ENCODE measurements at places on chromosomes 4 and X. TPM values are rescaled to one million over a fixed set of nuclear protein-coding genes. Genes with fewer than 3 reads are reported as not detected.
A peak's percentile ranks its signal among the peaks of the same experiment; 100 is the strongest.

PQBP1 gene
- total RNA-seq: 74.8 TPM

UVSSA gene
- 14.1 TPM for total RNA-seq

ATP8A1 gene
- total RNA-seq: 22.7 TPM

S100G gene
- total RNA-seq: not detected

TMEM33 gene
- total RNA-seq: 25.2 TPM

PDCL2 gene
- not detected for total RNA-seq

KDR gene
- 102 TPM for total RNA-seq

SLAIN2 gene
- total RNA-seq: 92.5 TPM

PAGE2B gene
- not detected for total RNA-seq

PCDH18 gene
- 9.8 TPM for total RNA-seq

CABS1 gene
- total RNA-seq: not detected

GRCh38 chr4:119785963-119786362 is 157.4 kb upstream of the PDE5A start:
- DNase-seq: peak; percentile 32

DNA sequence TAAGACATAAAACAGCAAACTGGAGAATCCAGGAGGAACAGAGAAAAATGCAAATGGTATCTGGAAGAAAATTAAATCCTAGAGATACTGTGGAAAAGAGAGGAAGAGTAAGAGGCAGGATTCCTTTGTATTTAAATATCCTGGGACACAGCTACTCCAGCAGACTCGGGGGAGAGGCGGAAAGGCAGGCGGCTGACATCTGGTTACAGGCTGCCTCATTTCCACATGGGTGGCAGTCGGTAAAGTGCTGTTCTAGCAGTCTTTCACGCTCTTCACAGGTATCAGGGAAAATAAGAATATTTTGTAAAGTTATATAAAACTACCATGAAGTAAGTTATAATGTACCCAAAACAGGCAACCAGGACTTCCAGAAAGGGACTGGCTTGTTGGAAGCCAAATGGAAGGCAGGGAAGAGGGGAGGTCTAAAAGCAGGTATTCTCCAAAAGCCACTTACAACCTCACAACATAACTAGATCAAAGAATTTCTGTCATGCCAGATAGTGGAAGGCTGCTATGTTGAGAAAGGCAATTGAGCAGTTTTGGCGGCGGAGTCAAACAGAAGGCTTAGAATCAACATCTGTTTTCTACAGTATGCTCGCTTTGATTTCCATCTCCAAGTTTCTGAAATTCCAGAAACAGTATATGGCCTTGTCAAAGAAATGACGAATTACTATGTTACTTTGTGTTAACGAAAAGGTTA is 1.3 kb upstream of the TIGD2 start:
- no peak for DNase-seq

DNA sequence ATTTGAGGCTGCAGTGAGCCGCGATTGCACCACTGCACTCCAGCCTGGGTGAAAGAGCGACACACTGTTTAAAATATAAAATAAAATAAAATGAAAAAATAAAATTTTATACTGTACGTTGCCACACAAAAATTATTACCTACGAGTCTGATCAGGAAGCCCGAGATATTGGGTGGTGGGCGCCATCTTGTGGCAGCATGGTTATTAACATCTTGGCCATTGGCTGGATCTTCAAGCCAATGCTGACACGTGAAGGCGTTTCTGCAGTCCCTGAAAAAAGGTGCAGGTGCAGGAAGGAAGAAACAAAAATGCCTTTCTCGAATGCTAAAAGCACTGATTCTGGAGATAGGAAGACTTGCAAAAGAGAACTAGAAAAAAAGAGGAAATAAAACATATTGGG is 4.9 kb upstream of the TLR8 start:
- peak; percentile 63 for DNase-seq

DNA sequence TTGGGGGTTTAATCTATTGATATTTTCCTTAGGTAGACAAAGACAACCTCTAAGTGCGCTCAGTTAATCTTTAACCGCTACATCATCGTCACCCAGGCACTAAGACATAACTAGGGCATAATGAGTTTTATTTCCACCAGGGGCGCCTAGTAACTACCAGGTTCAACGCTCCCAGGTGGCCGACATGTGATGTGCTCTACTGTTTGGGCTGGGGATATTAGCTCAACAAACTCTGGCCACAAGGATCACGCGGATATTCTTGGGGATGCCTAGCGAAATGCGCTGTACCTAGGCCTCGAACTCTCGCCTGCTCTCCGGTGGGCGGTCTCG is 915 bp upstream of the RAB33B start:
- DNase-seq: no peak

DNA sequence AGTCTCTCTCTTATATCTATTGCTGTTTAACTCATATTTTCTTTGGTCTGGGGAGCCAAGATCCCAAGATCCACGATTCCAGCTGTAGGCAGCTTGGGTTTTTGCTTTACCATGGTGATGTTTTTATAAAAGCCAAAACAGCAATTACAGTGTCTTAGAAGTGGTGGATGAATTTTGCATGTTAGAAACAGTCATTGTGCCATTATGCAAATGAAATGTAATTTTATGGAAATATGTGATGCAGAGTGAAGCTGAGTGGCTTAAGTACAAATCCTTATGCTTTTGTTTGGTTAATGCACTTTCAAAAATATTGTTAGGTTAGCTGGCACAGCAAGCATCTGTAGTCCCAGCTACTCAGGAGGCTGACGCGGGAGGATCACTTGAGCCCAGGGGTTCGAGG is 32.8 kb upstream of the PTTG2 start:
- no peak for DNase-seq

DNA sequence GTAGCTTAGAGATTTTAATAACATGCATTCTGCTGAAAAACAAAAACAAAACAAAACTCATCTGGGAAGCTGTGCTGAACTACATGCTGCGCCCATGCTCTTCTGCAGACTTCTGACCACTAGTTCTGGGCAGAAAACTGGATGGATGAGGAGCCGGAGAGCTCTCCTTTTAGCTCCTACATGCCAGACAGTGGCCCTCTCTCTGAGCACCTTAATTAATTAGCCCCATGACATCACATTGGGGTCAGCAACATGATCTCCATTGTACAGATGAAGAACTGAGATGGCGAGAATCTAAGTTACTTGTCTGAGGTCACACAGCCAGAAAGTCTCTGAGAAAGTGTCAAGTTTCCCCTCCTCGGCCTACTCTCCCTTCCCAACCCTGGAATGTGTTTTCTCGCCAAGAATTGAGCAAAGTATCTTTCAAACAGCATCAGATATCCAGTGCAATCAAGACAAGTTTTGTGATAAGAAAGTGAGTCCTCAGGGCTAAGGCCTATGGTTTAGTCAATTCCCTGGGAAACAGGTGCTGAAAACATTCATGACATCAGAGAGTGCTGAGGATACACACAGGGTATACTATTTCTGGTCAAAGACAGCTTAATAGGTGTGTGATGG is 21.6 kb downstream of the SCD5 start:
- DNase-seq: peak; percentile 39

GRCh38 chr4:87005690-87006425 is 71.0 kb downstream of the AFF1 start:
- no peak for DNase-seq

GRCh38 chrX:132940727-132941327 is 17.6 kb downstream of the HS6ST2 start:
- peak; percentile 31 for DNase-seq

DNA sequence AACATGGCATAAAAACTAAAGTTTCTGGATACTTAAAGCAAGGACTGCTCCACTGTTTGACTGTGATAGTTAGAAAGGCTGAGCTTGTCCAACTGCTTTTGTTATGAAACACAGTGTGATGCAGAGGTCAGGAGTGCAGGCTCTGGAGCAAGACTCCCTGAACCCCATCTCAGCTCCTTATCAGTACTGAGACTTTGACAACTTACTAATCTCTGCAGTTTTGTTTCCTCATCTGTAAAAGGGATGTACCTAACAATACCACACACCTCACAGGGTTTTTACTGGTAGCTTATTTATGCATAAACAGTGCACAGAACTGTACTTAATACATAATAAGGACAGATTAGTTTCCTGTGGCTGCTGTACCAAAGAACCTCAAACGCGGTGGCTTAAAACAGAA is 804.3 kb downstream of the FSTL5 start:
- no peak for DNase-seq

- no peak for DNase-seq
These were observed 224.2 kb downstream of the DMD start for GRCh38 chrX:32987142-32987541.

- peak; percentile 83 for DNase-seq
These were observed 808 bp downstream of the PRDM5 start for GRCh38 chr4:120921456-120922380.

DNA sequence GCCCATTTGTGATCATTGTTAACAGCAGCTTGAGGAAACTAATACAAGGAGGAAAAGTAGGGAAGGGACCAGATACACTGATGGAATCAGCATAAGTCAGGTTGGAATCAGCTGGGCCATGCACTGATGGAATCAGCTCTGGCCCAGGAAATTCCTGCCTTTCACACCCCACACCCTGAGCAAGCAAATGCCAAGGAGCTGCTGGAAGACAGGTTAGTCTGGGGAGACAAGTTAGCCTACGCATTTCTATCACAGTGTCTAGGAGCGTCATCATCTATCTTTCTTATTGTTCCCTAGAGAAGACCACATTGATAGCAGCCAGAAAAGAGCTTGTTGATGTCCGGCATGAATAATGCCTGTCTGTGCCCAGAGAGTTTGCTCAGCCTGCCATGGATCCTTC is 16.2 kb upstream of the CEP135 start:
- no peak for DNase-seq

- no peak for DNase-seq
These were observed 216.4 kb upstream of the AFF2 start for GRCh38 chrX:148284056-148284455.

DNA sequence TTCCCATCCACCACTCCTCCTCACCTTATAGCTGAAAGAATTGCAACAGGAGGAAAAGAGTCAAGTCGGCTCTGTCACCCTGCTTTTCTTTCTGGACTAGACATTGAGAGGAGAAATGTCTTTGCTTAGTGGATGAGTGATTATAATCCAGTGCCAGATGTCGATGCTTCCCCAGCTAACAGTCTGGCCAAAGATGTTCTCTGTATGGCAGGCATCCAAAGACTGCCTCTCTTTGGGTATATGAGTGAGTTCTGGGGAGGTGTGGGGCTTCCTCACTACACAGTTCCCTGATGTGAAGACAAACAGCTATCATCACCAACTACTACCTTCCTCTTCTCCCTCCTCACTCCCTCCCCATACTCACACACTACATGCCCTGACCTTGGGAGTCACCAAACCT is 90.9 kb downstream of the COMMD8 start:
- no peak for DNase-seq

- DNase-seq: no peak
These were observed 88.4 kb upstream of the AFF2 start for GRCh38 chrX:148412006-148412405.

- peak; percentile 29 for DNase-seq
These were observed 49.2 kb downstream of the PRPS1 start for GRCh38 chrX:107677501-107677901.

- DNase-seq: no peak
These were observed 94.6 kb upstream of the WDR44 start for GRCh38 chrX:118251271-118251670.

- no peak for DNase-seq
These were observed 68.4 kb upstream of the MID1IP1 start for GRCh38 chrX:38732866-38733265.

DNA sequence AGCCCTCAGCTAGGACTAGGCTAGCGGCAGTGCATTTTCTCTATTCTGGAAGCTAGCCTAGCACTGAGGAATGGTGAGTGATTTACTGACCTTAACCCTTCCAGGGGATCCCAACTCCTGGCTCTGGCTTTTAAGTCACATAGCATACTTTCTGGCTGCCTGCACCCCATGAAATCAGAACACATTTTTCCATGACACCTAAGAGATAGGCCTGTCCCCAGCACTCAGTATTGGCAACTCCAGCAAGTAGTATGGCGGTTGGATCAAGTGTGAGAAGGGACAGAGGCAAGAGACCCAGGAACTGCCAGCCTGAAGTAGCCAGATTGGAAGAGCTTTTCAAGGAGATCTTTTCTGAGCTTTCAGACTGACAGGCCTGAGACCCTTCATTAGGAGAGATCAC is 8.2 kb downstream of the FGF16 start:
- peak; percentile 75 for DNase-seq

DNA sequence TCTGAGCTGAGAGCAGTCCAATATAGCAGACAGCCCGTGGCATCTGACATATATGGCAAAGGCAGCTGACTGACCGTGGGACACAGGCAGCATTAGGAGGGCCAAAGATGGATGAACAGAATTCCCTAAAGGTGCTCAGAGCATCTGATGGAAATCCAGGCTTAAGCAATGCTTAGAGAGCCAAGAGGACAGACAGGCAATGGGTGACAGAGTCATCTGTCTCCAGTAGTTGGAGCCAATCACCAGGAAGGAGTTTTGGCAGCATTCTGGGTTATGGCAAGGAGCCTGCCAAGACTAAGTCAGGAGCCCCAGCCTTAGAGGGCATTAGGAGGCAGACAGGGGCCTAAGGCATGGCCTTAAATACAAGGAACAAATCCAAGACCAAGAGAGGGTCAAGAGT is 153.3 kb upstream of the USP9X start:
- DNase-seq: no peak

DNA sequence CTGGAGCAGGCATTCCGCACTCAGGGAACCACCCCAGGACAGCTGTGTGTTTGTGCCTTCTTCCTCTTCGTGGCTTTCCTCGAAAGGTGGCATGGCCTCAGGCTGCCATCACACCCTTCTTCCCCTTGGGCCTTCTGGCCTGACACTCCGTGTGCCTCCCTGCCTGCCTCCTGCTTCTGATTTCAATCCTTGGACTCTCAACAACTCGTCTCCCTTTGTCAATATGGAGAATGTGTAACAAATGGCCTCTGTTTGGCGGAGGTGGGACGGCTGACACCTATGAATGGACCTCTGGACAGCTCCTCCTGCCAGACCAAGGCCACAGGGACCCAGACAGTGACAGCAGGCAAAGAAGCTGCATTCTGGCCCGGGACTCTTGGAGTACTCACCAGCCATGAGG is 137.0 kb downstream of the ENPP6 start:
- DNase-seq: no peak

DNA sequence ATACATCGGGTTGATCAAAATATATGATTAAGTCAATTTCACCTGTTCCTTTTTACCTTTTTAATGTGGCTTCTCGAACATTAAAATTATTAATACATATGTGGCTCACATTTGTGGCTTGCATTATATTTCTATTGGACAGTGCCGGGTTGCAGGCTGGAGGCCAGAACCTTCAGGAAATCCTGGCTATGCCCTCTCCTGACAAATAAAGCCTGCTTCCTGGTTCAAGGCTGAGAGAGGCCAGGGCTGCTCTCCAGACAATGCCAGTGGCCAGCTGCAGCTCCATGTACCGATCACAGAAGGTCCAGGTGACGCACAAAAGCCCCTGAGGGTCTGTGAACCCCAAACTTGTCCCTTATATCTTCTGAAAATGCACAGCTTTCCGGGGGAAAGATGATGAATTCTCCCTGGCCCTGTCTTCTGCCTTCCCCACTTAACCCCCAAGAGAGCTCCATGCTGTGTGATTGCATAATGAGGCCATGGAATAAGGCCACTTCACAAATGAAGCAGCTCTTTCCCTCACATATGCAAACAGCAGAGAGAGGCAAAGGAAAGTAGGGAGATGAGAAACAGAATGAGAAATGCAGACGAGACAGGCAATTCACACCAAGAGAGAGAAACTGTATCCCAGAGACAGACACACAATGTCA is 241.2 kb downstream of the BCOR start:
- DNase-seq: no peak

Measured in cardiac muscle cell (in vitro differentiated cells and primary cell).